Naive thymus-derived CD4-positive, alpha-beta T cell (primary cell): ENCODE measurements at places on chromosomes 6 and 20. TPM values are rescaled to one million over a fixed set of nuclear protein-coding genes. Genes with fewer than 3 reads are reported as not detected.

GRCh38 chr6:122704066-122704465, 75.5 kb upstream of the FABP7 start:
- DNase-seq = no peak

DNA sequence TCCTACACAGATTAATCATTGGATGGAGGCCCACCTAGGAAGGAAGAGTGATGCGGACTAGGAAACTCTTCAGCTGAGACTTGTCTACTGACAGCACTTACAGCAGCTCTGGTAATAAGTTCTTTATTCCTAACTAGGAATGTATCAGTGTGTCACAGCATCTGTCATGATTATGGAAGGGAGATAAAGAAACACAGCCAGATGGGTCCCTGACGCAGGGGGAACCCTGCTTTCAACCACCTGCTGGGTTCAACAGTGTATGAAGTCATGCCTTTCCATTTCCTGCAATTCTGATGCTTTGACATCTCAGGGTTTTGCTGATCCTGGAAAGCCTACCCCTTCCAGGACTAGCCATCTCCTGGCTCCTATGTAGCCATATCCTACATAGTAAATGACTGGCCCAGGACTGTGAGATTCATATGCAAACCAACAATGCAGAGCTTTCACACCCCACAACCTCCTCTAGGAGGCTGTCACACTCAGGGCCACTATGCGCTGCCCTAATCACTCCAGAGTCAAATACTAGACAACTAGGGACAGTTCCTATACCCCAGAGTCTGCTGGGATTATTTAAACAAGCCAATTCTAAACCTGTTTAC, 29.0 kb upstream of the MANEA start:
- DNase-seq = no peak

DNA sequence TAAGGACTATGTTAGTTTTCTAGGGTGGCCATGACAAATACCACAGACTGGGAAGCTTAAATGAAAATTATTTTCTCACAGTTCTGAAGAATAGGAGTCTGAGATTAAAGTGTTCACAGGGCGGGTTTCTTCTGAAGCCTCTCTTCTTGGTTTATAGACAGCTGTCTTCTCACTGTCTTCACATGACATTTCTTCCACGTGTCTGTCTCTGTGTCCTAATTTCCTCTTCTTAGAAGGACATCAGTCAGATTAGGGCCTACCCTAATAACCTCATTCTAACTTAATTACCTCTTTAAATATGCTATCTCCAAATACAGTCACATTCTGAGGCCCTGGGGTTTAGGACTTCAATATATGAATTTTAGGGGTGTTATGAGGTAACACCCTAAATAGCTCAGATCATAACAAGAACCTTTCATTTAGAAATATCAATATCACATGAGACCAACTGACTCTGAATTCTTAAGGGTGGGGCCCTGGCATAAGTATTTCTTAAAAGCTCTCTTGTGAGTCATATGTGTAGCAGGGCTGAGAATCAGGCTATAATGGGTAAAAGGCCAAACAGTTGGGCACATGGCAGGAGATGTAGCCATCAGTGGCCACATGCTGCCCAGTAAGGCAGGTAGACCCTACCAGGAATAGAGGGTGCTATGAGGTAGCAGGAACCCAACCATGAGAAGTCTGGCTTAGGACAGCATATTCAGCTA, 62.0 kb upstream of the TENT5A start:
- no peak for DNase-seq

DNA sequence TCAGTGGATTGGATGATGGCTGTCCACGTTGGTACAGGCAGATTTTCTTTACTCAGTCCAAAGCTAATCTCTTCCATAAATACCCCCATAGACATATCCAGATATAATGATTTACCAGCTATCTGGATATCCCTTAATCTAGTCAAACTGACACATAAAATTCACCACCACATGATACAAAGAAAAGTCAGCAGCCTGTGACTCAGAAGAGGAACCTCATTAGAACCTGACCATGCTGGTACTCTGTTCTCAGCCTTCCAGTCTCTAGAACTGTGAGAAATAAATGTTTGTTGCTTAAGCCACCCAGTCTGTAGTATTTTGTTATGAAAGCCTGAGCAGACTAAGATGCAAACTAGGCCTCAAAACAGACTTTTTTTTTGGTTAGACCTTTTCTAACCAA, 431.3 kb upstream of the RNF217 start:
- DNase-seq = no peak

Gene PRND
- total RNA-seq = not detected
